HAP-1 (cell line): ENCODE measurements at places on chromosomes 4 and X.

DNA sequence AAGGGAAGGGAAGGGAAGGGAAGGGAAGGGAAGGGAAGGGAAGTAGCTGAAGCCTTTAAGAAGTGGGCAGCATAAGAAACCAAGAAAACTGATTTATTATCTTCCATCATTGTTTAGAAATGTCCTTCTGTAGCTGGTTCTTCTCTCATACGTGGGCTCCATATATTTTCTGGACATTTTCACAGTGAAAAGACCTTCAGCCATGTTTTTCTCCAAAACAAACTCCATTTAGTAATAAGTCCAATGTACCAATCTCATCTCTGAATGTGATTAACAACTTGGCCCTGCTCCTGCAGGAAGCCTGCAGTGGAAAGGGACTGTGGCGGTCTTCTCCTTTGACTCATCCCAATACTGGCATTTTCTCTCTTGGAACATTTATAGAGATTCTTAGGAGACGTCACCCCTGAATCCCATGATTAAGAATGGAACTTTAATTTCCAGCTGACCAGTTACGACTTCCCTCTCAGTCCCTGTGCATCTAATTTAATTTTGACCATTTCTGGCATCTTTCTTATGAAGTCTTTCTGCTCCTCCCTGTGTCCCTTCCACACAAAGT is 96.6 kb upstream of the GUCY1A1 start:
- no peak for DNase-seq

DNA sequence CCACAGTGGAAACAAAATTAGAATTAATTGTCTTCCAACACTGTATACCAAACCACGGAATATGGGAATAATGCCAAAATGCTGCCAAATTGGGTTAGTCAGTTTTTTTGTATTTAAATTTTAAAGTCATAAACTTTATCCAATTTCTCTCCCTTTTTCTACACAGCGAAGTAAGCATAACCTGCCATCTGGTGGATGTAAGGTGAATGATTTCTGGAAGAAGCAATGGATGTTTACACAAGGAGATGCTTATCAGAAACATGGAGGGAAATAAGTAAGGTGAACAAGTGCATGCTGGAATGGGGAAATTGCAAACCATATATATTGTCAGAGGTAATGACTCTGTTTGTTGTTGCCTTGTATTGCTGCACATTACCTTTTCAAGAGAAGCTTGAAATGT is 691.9 kb downstream of the TECRL start:
- peak; percentile 73 for DNase-seq

DNA sequence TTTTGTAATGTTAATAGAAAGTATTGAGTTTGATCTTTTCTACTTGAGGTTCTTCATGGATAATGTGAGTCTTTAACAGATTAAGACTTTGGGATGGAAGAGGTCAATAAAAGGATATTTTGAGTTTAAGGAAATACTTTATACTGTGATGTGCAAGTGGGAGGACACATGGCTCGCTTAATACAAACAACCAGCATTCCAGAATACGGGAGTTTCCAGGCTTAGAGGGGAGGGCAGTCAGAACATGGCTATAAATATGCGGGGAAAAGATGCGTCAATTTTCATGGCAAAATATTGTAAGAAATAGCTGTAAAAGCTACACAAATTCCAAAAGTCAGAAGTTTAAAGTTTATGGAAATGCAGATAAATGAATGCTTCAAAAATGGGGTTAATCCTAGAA is 192.3 kb downstream of the AASDH start:
- no peak for DNase-seq

GRCh38 chr4:154953691-154954090 is 172.6 kb downstream of the RBM46 start:
- no peak for DNase-seq

- DNase-seq = peak; percentile 13
Measured at GRCh38 chrX:148695255-148695654, 194.8 kb downstream of the AFF2 start.

GRCh38 chr4:5220028-5220427 is 168.7 kb downstream of the STK32B start:
- DNase-seq = peak; percentile 49

DNA sequence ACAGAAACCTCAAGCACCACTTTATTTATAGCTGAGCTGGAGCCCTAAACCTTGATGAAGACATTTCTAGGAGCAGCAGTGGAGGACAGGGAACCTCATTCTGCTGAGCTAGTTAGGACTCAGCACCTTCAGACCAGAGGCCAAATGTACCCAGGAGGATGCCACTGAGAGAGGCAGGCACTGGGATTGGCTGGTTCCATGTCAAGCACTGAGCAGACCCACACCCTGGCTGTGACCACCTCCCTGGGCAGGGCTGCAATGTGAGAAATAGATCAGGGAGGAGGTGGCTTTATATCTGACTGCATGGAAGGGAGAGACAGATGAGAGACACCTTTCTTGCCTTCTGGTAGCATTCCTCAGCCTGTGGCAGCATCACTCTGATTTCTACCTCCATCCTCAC is 304.6 kb downstream of the STK32B start:
- no peak for DNase-seq

DNA sequence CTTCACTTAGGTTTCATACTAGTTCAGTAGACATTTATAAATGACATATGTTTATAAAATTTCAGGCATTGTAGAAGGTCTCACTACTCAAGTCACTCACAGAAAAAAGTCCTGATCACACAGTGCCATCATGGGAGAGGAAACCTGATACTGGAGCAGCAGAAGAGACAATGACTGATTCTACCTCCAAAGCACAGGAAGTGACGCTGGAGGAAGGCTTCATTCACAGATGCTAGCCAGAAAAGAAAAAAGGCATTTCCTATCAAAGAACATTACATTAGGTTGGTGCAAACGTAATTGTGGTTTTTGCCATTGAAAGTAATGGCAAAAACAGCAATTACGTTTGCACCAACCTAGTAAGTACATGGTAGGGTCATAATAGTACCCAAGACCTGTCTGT is 79.5 kb downstream of the RASGEF1B start:
- DNase-seq = no peak

GRCh38 chr4:8908206-8908893 is 36.7 kb upstream of the HMX1 start:
- no peak for DNase-seq
